CD8-positive, alpha-beta memory T cell (primary cell): ENCODE measurements at places on chromosomes 3 and 15.
A peak's percentile ranks its signal among the peaks of the same experiment; 100 is the strongest.

DNA sequence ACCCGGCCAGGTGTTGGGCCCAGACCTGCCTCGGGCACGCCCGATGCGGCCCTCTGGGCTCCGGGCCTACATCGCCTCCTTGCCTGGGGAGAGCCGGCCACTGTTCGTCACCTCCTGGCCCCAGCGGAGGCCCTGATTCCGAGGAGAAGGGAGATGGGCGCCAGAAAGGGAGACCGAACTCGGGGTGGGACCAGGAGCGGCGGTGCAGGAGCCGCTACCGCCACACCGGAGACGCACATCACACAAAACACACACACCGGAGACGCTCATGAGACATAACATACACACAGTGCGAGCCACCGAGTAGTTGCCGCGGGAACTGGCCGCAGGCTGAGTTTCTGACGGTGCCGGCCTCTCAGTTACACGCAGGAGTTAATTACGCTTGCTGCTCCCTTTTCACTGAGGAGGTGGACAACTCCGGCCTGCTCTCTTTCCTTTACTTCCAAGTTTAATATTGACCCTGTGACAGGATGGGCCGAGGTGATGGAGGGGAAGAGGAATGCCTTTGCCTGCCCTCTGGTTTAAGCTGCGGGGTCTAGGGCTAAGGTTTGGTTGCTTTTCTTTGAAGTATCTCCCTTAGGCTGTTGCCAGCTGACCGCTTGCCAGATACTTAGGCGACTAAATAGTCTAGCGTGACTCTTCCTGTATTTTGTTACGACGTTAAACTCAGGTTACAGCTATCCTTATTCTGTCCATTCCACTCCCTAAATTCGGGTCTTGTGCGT is 570 bp downstream of the PCNP start:
- no peak for DNase-seq

GRCh38 chr15:25238716-25239470 is 199.9 kb downstream of the UBE3A start:
- peak; percentile 30 for DNase-seq

- no peak for DNase-seq
Observed at GRCh38 chr3:138199851-138200250, 12.8 kb downstream of the ARMC8 start.

DNA sequence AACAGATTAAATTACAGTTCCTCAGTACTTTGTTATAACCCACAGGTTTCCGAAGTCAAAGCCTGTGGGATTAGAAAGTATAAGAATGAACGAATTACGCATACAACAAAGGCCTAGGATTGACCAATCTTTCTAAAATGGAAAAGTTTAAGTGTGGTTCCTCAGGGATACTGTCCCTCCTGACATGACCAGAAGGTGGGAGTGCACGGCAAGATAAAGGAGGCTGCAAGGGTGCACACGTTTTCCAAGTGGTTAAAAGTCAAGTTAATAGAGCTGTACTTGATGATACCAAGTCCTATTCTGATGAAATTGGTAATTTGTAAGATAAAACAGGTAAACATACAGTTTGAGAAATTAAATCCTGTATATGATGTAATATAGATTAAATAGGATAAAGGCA is 96.2 kb downstream of the ALDH1A2 start:
- DNase-seq = no peak

DNA sequence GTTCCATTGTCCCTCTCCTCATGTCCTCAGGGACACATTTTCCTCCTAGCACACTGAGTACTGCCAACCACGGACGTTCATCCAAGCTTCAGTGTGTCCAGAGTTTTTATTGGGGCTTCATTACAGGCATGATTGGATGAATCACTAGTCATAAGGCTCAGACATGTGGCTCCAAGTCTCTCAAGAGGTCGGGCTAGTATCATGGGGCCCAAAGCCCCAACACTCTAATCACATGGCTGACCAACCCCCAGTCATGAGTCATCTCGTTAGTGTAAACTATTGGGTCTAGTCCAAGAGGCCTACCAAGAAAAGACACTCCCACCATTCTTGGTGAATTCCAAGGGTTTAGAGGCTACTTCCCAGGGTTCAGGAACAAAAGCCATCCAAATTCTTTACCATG is 4.4 kb downstream of the TERC start:
- no peak for DNase-seq
